ENCODE measurements at places on chromosomes 13 and 19.
A peak's percentile ranks its signal among the peaks of the same experiment; 100 is the strongest.

DNA sequence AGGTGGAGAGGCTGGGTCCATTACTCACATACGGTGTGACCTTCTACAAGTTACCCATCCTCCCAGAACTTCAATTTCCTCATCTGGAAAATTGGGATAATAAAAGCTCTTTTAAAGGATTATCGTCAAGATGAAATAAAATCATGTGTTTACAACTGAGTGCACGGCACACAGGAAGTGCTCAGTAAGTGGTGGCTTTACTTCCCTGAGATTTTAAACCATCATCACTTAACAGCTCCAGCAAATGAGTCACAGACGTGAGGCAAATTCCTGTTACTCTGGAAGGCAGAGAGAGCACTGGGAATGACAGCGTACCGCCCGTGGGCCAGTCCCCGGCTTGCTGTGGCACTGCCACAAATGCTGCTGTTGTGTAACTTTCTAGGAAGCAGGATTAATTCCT lies 64.1 kb downstream of the MRPL57 start:
- peaks cover 1% of the 10 kb centered on the region for H3K36me3 ChIP-seq
- no peak for DNase-seq
- peak overlapping the region; percentile 20 for H3K4me3 ChIP-seq
- peaks cover 12% of the 10 kb centered on the region for H3K27me3 ChIP-seq
- peaks cover 8% of the 10 kb centered on the region for H3K4me1 ChIP-seq

DNA sequence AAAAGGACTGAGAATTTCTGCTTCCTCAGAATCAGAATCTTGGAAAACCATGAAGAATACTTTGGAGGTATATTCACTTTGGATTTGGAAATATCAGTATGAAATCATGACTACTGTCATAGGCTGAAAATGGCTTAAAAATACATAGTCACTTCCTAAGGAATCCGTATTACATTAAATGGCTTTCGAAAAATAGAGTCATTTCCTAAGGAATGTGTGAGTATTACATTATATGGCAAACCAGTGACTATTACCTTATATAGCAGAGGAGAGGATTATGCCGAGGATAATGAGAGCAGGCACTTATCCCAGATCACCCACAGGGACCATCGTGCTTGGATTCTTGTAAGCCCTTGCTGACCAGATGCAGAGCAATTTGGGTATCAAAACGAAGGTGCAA lies 1471.8 kb downstream of the EFNB2 start:
- no peaks in the 10 kb centered on the region for H3K36me3 ChIP-seq
- no peak overlapping the region for H3K4me3 ChIP-seq
- peaks cover 2% of the 10 kb centered on the region for H3K27me3 ChIP-seq
- no peaks in the 10 kb centered on the region for H3K4me1 ChIP-seq
- no peak overlapping the region for H3K27ac ChIP-seq

GRCh38 chr13:37039896-37040295 lies 19.6 kb downstream of the SUPT20H start:
- H3K27ac ChIP-seq, result no peak overlapping the region
- no peak overlapping the region for H3K4me3 ChIP-seq
- H3K4me1 ChIP-seq, result peaks cover 1% of the 10 kb centered on the region
- H3K27me3 ChIP-seq, result no peaks in the 10 kb centered on the region
- no peak for DNase-seq
- H3K36me3 ChIP-seq, result peaks cover 36% of the 10 kb centered on the region

GRCh38 chr19:38784224-38784623 lies 4.8 kb upstream of the LGALS7B start:
- peaks cover 4% of the 10 kb centered on the region for H3K4me1 ChIP-seq
- no peak overlapping the region for H3K27ac ChIP-seq
- peaks cover 12% of the 10 kb centered on the region for H3K27me3 ChIP-seq
- no peak overlapping the region for H3K4me3 ChIP-seq
- DNase-seq, result no peak
- H3K36me3 ChIP-seq, result no peaks in the 10 kb centered on the region

Measured in activated naive CD8-positive, alpha-beta T cell treated with anti-CD3 and anti-CD28 coated beads, Interleukin-2, amount 10 ng/mL, durations not matched to agents 7 days and 5 days (primary cell).